ENCODE measurements at places on chromosomes 12 and 14.

GRCh38 chr14:95313707-95314106, 6.0 kb downstream of the CLMN start:
- DNase-seq, result no peak

DNA sequence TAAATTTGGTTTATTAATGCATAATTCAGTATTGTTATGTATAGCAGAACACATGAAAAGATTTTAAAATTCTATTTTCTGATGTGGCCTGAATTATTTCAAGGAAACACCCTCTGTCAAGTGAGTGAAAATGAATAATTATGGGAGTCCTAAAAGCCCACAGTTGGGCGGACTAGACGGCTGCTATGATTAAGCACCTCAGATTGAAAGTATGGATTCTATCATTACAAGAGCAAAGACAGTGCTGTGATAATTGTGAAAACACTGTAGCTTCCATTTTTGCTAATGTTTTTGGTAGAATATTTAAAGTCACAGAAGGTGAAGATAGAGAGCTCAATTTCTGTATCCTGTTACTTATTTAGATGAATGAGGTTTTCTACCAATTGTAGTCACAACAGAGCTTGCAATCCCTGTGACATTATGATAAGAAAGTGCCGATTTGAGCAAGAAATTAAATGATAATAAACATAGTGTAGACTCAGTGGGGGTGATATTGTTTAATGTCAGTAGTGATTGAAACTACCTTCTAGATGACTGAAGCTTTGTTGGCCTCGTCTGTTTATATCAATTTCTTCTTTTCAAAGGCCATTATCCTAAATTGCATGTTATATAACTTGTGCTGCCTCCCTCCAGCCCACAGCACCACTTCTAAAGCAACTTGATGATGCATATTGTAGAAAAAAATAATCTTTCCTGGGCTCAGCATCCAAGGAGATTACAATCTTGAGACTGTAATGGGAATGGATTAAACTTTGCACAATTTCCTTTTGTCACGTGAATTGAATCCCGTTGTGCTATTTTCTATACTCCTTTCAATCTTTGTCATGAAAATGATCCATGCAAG, 359.8 kb downstream of the BTG1 start:
- DNase-seq, result no peak

GRCh38 chr12:92641291-92641690, 61.5 kb upstream of the PLEKHG7 start:
- no peak for DNase-seq

DNA sequence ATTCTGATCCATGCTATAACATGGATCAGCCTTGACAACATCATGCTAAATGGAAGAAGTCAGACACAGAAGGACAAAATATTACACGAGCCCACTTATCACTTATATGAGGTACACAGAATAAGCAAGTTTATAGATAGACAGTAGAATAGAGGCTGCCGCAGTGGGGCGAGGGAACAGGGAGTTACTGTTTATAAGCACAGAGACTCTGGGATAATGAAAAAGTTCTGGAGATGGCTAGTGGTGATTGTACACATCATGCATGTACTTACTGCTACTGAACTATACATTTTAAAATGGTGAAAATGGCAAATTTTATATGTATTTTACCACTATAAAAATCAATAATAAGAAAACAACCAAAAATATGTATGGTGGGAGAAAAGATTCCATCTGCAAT, 95.2 kb upstream of the PSMC1 start:
- no peak for DNase-seq

- no peak for DNase-seq
Measured at GRCh38 chr12:23950775-23951451, 1.4 kb upstream of the SOX5 start.

DNA sequence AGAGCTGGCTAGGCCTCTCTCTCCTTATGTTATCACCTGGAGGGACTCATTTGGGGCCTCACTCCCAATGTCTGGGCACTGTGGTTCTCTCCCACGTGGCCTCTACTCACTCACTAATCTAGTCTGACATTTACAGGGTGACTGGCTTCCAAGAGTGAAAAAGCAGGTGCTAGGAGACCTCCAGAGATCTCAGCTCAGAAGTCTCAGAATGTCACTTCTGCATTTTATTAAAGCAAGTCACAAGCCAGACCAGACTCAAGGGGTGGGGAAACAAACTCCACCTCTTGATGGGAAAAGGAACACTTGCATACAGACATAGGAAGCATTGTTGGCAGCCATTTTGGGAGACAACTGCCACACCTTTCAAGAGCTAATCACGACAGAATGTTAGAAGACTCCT, 175.9 kb downstream of the MON2 start:
- no peak for DNase-seq

DNA sequence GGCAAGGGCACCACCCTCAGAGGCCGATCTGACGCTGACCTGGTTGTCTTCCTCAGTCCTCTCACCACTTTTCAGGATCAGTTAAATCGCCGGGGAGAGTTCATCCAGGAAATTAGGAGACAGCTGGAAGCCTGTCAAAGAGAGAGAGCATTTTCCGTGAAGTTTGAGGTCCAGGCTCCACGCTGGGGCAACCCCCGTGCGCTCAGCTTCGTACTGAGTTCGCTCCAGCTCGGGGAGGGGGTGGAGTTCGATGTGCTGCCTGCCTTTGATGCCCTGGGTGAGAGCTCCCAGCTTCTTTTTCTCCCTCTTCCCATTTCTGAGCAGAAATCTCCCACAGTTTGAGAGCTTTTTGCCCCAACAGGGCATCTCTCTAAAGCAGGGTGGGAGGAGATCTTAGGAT, 1.8 kb downstream of the OAS1 start:
- DNase-seq, result no peak

GRCh38 chr12:48832321-48833060, 14.2 kb downstream of the CACNB3 start:
- DNase-seq, result no peak

DNA sequence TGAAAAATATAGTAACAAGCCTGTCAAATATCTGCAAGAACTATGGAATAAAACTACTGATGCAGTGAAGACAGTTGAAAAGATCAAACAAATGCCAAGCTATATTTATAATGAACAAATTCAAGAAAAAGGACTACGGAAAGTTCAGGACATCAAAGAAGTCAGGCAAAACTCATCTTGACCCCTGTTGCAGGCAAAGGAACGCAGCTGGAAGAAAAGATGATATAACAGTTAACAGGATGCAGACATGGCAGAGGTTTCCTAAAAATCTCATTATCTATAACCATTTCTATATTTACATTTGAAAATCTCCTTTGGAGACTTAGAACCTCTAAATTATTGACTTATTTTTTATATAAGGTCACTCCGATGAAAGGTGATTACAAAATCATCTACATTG, 34.1 kb downstream of the MDM2 start:
- no peak for DNase-seq

DNA sequence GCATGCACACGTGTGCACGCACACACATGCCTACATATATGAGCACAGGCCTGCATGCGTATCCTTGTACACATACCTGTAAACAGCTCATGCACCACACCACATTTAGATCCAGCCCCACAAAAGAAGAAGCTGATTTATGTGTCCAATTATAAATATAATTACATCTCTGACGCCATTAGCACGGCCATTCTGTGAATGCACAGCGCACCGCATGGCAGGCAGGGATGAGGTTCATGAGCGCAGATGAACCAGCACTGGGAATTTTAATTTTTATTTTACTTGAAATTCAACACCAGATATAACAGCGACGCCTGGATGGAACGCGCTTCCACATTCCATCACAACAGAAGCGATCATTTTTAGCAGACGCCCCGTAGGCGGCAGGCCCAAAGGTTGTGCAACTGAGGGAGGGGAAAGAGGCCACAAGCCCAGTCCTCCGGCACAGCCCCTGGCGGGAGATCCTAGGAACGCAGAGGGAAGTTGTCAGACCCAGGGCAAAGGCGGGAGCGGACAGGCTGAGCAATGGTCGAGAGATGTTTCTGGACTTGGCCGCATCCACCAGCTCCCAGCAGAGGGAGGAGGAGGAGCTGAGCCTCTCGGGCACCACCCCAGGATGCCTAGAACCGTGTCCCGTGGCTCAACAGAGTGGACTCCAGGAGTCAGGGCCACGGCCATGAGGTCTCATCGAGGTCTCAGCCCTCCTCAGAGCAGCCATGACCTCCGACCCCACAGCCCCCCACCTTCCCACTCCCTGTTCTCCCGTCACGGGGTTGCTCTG, 37.9 kb upstream of the GALNT9 start:
- DNase-seq, result no peak

GRCh38 chr12:108779998-108780688, 48.8 kb upstream of the CORO1C start:
- no peak for DNase-seq

GRCh38 chr12:99146730-99147129, 500.8 kb upstream of the GARIN6 start:
- no peak for DNase-seq

GRCh38 chr12:116337312-116337711, 59.8 kb upstream of the MED13L start:
- DNase-seq, result no peak

DNA sequence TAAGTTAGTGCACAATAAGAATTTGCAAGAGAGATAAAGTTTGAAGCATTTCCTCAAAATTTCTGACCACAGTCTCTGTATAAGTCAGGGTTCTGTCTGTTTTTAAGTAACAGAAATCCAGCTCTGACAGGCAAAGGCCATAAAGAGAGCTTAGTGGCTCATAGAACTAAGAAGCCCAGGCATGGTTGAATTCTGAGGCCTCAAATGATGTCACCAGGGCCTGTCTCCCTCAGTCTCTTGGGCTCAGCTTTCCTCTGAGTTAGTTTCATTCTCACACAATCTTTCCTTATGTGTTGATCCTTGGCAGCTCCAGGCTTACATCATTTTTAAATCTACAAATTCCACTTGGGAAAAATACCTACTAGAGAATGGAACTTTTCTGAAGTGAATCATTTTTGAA, 173.4 kb upstream of the ATP2B1 start:
- no peak for DNase-seq

DNA sequence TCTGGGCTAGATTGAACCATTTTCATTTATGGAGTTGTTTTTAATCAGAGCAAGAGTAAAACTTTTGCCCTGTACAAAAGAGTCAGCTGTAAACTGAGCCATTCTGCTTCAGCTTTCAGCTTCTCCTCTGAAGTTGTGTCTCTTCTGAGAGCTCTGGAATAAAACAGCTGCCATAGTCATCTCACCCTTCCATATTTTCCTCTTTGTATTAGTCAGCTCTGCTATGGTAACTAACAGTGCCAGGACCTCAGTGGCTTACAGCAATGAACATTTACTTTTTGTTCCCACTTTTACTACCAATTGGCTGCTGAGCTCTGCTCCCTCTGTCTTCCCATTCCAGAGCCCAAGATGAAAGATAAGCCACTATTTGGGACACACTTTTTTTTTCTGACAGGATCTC, 178.5 kb downstream of the DAD1 start:
- no peak for DNase-seq

GRCh38 chr12:129696926-129697325, 206.9 kb downstream of the TMEM132D start:
- DNase-seq, result no peak

DNA sequence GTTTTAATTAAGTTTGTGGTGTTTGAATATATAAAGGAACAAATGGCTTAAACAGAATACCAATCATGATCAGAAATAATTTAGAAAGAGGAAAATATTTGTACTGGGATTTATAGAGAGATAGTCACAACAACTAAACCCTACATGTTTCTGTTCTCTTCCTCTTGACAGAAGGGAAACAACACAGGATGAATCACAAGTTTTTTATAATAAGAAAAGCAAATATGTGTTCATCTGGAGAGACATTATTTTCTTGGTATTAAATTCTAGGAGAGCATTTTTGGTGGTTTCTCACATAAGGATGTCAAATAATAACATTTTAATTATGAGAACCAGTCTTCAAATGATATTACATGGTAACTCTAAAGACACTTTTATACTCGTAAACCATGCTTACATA, 232.9 kb upstream of the PKP2 start:
- DNase-seq, result no peak

DNA sequence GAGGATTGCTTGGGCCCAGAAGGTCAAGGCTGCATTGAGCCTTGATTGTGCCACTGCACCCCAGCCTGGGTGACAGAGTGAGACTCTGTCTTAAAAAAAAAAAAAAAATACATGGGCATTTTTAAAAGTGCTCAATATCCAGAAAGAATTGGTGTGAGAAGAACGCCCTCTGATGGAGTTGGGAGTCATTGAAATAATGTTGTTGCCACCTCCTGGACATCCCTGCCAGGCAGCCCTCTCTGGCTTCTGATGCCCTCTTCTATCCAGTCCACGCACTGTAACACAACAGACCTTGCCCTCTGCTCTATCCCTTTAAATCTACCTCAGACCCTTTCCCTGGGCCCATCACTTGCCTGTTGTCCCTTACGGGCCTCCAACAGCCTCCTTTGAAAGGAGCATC, 4.9 kb downstream of the PTGDR start:
- DNase-seq, result no peak

DNA sequence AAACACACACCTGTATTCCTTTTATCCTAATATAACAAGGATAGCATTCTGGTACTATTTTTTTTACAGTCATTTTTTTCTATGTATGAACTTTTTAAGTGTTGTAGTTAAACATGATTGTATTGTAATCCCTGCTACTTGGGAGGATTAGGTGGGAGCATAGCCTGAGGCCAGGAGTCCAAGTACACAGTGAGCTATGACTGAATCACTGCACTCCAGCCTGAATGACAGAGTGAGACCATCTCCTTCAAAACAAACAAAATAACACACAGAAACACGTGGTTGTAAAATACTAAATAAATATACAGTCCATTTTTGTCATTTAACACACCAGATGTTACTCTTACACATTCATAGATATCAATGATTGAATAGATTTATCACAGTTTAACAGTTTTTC, 56.9 kb downstream of the MAP4K5 start:
- no peak for DNase-seq

GRCh38 chr12:778615-779014, 26.2 kb downstream of the WNK1 start:
- no peak for DNase-seq

DNA sequence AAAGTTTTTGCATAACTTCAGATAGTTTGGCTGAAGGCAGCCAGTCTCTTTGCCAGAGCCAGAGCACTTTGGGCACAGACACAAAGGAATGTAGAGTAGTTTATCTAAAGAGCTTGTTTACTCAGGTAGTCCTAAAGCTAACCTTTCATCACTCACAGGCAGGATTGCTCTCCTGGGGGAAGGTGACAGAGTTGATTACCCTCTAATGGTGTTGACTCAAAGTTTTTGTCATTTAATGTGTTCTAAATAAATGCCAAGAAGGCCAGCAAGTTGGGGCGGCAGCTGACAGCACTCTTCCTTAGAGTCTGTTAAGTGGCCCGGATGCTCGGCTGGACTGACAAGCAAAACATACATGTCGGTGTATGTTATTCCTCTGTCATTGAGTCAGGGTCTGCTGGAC, 9.3 kb upstream of the TAS2R46 start:
- no peak for DNase-seq

DNA sequence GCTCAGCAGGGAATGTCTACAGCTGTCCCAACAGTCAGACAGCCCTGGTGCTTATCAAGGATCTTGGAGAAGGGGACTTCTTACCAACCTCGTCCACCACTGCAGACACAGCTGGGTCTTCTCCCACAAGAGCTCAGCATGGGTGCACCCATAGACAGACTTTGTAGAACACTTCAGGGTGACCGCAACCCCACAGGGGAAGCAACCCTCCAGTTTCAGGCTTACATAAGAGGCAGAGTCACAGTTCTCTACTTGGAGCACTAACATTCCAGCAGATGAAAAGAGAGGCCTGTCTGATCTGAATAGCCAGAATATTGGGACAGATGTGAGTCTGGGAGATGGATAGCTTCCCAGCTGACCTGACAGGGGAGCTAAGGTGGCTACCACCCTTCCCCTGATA, 3.5 kb upstream of the CLEC1A start:
- DNase-seq, result no peak
